ENCODE measurements at places on chromosomes 3 and 15.
A peak's percentile ranks its signal among the peaks of the same experiment; 100 is the strongest.

DNA sequence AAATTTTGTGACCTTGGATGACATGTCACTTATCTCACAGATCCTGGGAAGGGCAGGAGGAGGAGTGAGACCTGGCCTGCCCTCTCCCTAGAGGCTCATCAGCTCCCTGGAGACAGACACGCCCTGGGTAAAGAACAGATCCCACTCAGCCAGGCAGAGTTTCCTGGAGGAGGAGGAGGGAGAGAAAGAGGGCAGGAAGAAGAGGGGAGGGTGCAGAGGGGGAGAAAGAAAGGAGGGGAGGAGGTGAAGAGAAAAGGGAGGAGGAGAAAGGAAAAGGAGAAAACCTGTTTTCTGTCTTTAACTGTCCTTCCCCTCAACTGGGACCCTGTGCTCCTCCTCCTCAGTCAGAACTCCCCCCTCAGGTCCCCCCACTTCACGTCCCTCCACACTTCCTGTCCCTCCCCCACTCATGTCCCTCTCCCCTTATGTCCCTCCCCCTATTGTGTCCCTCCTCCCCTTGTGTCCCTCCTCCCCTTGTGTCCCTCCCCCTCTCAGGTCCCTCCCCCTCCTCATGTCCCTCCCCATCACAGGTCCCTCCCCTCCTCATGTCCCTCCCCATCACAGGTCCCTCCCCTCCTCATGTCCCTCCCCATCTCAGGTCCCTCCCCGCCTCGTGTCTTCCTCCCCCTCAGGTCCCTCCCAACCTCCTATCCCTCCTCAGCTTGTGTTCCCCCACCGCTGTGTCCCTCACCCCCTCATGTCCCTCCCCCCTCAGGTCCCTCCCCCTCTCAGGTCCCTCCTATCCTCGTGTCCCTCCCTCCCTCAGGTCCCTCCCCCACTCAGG, 52.3 kb upstream of the CGNL1 start:
- no peak for DNase-seq
- no peaks in the 10 kb centered on the region for H3K36me3 ChIP-seq
- H3K4me1 ChIP-seq: no peaks in the 10 kb centered on the region
- no peak overlapping the region for H3K27ac ChIP-seq
- no peak overlapping the region for H3K4me3 ChIP-seq

- no peaks in the 10 kb centered on the region for H3K36me3 ChIP-seq
- no peaks in the 10 kb centered on the region for H3K27me3 ChIP-seq
- DNase-seq: no peak
- H3K27ac ChIP-seq: no peak overlapping the region
- no peak overlapping the region for H3K4me3 ChIP-seq
Measured at GRCh38 chr3:69209413-69209812, 87.0 kb upstream of the LMOD3 start.

GRCh38 chr3:121796970-121797369, 37.9 kb downstream of the IQCB1 start:
- H3K4me1 ChIP-seq: no peaks in the 10 kb centered on the region
- H3K4me3 ChIP-seq: no peak overlapping the region
- H3K27me3 ChIP-seq: no peaks in the 10 kb centered on the region
- no peak for DNase-seq
- H3K36me3 ChIP-seq: peaks cover 1% of the 10 kb centered on the region

GRCh38 chr3:37526511-37526910, 335.2 kb upstream of the CTDSPL start:
- H3K4me1 ChIP-seq: no peaks in the 10 kb centered on the region
- H3K27ac ChIP-seq: no peak overlapping the region
- DNase-seq: no peak
- no peak overlapping the region for H3K4me3 ChIP-seq

GRCh38 chr15:45863881-45864580, 229.2 kb downstream of the SQOR start:
- no peak overlapping the region for H3K4me3 ChIP-seq
- H3K27ac ChIP-seq: no peak overlapping the region
- no peak for DNase-seq
- no peaks in the 10 kb centered on the region for H3K4me1 ChIP-seq

GRCh38 chr3:125512135-125512920, 7.7 kb downstream of the SNX4 start:
- no peaks in the 10 kb centered on the region for H3K27me3 ChIP-seq
- H3K4me3 ChIP-seq: no peak overlapping the region
- no peak overlapping the region for H3K27ac ChIP-seq
- DNase-seq: no peak
- peaks cover 22% of the 10 kb centered on the region for H3K4me1 ChIP-seq
- no peaks in the 10 kb centered on the region for H3K36me3 ChIP-seq

DNA sequence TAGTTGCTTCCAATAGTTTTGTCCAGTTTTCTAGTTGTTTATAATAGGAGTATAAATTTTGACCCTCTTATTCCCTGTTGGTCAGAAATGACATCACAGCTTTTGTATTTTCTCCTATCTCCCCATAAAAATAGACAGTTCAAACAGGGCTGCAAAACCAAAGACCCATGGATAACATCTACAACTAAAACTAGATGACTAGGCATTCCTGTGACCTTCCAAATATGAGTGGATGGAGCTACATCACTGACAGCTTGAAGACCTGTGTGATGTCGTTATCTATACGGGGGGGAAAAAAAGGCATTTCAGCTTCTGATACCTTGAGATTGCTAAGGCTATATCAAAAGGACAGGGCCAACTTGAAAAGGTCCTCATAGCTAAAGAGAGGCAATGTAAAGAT, 84.6 kb downstream of the REC114 start:
- H3K27ac ChIP-seq: no peak overlapping the region
- H3K4me3 ChIP-seq: no peak overlapping the region
- no peak for DNase-seq
- H3K27me3 ChIP-seq: no peaks in the 10 kb centered on the region
- no peaks in the 10 kb centered on the region for H3K4me1 ChIP-seq
- H3K36me3 ChIP-seq: no peaks in the 10 kb centered on the region

- H3K4me3 ChIP-seq: no peak overlapping the region
- DNase-seq: no peak
- no peaks in the 10 kb centered on the region for H3K27me3 ChIP-seq
- H3K27ac ChIP-seq: no peak overlapping the region
Measured at GRCh38 chr15:73593304-73594074, 39.7 kb downstream of the NPTN start.

DNA sequence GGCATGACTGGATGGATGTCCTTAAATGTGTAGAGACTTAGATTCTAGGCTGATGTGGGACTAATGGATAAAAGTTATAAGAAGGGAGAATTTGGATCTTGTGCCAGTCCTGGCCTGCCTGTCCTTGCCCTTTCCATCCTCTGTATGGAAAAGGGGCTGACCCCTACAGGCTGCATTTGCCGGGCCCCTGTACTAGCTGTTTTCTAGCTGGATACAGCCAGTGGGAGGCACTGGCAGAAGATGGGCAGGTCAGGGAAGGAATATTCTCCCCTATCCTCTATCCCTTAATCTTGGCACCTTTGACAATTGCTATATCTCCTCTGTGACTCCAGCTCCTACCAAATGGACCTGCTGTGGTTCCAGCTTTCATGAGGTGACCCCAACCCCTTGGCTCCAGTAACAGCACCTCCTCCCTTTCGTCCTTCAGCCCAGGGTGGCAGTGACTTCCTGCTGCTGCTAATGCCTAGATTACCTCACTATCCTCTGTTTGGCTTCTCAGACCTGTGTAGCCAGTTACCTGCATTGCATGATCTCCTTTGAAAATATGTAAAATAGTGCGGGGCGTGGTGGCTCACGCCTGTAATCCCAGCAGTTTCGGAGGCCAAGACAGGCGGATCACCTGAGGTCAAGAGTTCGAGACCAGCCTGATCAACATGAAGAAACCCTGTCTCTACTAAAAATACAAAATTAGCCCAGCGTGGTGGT, 6.2 kb upstream of the TNFAIP8L3 start:
- H3K27ac ChIP-seq: no peak overlapping the region
- H3K4me1 ChIP-seq: no peaks in the 10 kb centered on the region
- H3K36me3 ChIP-seq: no peaks in the 10 kb centered on the region
- H3K27me3 ChIP-seq: peaks cover 4% of the 10 kb centered on the region
- no peak overlapping the region for H3K4me3 ChIP-seq

DNA sequence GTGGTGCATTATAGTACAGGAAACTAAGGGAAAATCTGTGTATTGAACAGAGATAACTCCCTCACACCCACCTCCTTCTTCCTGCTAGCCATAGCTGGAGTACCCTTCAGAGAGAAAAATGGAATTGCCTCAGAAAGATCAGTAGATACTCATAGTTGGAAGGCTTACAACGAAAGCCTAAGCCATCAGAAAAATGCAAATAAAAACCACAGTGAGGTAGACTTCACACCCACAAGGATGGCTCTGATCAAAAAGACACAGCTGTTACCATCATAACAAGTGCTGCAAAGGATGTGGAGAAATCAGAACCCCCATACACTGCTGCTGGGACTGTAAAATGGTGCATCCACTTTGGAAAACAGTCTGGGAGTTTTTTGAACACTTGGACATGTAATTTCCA, 7.4 kb upstream of the DLG1 start:
- H3K36me3 ChIP-seq: no peaks in the 10 kb centered on the region
- peaks cover 3% of the 10 kb centered on the region for H3K27me3 ChIP-seq
- H3K4me1 ChIP-seq: no peaks in the 10 kb centered on the region
- peak; percentile 23 for DNase-seq
- H3K27ac ChIP-seq: no peak overlapping the region

DNA sequence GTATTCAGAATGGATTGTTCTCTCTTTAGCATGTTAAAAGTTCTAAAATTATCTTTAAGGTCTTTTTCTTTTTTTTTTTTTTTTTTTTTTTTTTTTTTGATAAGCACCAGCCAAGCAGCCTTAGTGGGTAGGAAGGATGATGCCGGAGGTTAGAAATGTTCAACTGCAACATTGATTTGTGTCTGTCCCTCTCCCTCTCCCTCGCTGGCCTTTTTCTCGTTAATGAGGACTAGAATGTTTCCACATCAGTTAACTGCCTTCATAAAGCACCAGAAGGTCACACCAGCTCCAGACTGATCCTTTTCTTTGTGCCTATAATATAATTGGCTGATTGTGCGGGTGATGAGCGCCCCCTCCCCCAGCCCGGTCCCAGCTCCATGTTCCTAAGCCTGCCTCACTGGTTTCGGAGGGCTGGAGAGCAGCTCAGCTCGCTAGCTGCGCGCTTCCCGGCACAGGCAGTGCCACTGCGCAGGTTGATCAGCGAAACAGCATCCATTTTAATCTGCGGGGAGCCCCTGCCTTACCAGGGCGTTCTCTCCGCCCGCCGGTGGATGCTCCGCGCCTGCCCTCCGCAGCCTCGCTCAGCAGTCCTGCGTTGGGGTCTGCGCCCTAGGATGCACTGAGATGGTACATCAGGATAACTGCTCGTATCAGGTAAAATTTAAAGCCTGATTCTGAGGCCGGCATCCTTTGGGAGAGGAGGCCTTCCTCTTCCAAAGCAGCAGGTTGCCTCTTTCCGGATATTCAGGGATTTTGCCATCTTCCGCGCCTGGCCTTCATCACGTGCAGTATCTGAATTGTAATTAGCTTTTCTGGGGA, 148.9 kb upstream of the IL12A start:
- DNase-seq: no peak
- no peaks in the 10 kb centered on the region for H3K4me1 ChIP-seq
- no peaks in the 10 kb centered on the region for H3K36me3 ChIP-seq
- H3K27ac ChIP-seq: no peak within 1 kb of the TSS

GRCh38 chr3:38131621-38132369, 5.1 kb downstream of the ACAA1 start:
- DNase-seq: peak; percentile 12
- no peaks in the 10 kb centered on the region for H3K27me3 ChIP-seq
- no peak overlapping the region for H3K4me3 ChIP-seq
- H3K36me3 ChIP-seq: peaks cover 60% of the 10 kb centered on the region

- no peaks in the 10 kb centered on the region for H3K36me3 ChIP-seq
- H3K27ac ChIP-seq: no peak overlapping the region
Measured at GRCh38 chr3:171564748-171565480, 104.7 kb upstream of the TNIK start.

DNA sequence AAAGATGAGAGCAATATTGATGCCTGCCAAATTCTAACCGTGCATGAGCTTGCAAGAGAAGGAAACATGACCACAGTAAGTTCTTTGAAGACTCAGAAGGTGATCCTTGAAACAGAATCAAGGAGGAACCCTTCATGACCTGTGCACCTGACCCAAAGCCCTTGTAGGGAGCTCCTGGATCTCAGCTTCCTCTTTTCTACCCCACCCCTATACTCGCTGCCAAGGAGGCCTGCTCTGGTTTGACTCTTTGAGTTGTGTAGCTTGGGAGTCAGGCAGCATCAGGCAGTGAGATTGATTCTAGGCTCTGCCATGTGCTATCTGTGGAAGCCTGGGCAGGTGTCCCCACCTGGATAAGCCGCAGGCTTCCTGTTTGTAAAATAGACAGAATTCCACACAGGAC, 10.6 kb downstream of the TTC21A start:
- DNase-seq: no peak
- H3K27ac ChIP-seq: no peak overlapping the region
- H3K36me3 ChIP-seq: no peaks in the 10 kb centered on the region
- H3K27me3 ChIP-seq: no peaks in the 10 kb centered on the region
- H3K4me3 ChIP-seq: no peak overlapping the region

GRCh38 chr3:71202848-71203533, 380.5 kb downstream of the FOXP1 start:
- H3K4me3 ChIP-seq: no peak overlapping the region
- H3K36me3 ChIP-seq: peaks cover 2% of the 10 kb centered on the region
- H3K27me3 ChIP-seq: no peaks in the 10 kb centered on the region
- no peak overlapping the region for H3K27ac ChIP-seq

- H3K4me3 ChIP-seq: no peak overlapping the region
- no peak for DNase-seq
- H3K27me3 ChIP-seq: no peaks in the 10 kb centered on the region
- H3K36me3 ChIP-seq: no peaks in the 10 kb centered on the region
- H3K27ac ChIP-seq: no peak overlapping the region
Measured at GRCh38 chr3:4895838-4896237, 83.4 kb upstream of the BHLHE40 start.

GRCh38 chr15:93941697-93942096, 289.7 kb upstream of the MCTP2 start:
- no peaks in the 10 kb centered on the region for H3K27me3 ChIP-seq
- no peak for DNase-seq
- H3K4me1 ChIP-seq: no peaks in the 10 kb centered on the region

DNA sequence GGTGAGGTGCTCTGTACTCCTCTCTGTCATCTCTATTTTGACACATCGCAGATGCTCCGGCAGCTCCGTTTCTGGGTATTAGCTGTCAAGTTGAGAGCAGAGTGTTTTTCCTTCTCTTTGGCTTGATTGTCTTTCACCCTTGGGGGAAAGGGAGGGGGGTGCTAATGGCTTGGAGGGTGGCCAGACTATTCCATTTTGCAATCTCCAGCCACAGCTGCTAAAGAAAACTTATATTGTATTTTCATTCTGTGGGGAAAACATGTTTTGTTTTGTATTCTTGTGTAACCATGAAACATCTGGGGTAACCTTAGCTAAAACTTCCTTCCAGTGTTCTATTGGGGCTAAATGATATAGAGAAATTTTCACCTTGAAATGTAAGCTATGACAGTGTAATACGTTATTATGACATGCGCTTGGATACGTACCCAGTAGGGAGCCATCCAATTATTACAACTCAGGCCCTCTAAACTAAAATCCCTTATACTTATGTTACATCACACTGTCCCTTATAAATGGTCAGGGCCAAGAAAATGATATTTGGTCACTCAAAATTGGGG, 14.0 kb upstream of the LARP6 start:
- no peaks in the 10 kb centered on the region for H3K27me3 ChIP-seq
- H3K27ac ChIP-seq: no peak overlapping the region
- H3K4me1 ChIP-seq: no peaks in the 10 kb centered on the region
- no peaks in the 10 kb centered on the region for H3K36me3 ChIP-seq
- no peak for DNase-seq
